AG09319 (cell line): ENCODE measurements at places on chromosomes 3 and 15.

- DNase-seq: no peak
These were observed 303.9 kb upstream of the ALCAM start for GRCh38 chr3:105062853-105063252.

DNA sequence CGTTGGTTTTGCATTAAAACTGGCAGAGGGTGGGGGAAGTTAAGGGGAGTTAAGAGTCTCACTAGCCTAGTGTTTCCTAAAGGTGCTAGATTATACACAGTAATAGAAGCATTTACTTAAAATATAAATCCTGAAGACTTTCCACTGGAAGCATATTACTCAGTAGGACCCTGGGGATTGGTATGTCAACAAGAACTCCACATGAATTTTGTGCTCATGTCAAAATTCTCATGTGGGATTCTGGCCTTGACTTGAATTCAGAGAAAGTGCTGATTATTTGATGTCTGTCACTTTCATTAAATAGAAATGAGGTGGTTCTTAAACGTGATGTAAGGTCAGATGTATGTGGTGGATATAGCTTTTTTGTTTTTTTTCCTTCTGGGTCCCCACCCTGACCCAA is 997.2 kb downstream of the TUSC7 start:
- no peak for DNase-seq

DNA sequence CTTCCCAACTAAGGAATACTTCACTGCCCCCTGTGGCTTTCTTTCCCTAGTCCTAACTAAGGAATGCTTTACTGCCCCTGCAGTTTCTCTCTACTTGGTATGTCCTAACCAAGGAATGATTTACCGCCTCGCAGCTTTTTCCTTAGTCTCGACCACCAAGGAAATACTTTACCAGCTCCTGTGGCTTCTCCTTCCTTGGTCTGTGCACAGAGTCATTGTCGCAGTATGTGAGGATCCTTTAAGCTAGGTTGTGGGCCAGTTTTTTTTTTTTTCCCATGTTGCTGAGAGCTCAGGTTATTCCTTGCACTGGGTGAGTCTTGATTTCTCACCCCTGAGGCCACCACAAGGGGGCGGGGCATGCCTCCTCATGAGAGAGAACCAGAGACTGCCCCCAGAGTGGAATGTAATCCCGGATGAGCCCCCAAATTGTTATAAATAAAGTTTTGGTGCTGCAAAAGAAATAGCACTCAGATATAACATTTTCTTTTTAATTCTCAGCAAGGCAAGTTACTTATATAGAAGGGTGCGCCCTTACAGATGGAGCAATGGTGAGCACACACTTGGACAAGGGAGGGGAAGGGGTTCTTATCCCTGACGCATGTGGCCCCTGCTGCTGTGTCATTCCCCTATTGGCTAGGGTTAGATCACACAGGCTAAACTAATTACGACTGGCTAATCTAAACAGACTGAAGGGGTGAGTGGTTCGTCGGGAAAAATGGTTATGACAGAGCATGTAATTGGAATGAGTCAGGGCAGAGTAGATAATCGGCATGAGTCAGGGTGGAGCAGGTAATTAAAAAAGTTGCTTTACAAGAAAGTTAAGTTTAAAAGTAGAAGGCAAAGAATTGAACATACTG is 27.0 kb downstream of the NDUFB4 start:
- peak; percentile 22 for DNase-seq

DNA sequence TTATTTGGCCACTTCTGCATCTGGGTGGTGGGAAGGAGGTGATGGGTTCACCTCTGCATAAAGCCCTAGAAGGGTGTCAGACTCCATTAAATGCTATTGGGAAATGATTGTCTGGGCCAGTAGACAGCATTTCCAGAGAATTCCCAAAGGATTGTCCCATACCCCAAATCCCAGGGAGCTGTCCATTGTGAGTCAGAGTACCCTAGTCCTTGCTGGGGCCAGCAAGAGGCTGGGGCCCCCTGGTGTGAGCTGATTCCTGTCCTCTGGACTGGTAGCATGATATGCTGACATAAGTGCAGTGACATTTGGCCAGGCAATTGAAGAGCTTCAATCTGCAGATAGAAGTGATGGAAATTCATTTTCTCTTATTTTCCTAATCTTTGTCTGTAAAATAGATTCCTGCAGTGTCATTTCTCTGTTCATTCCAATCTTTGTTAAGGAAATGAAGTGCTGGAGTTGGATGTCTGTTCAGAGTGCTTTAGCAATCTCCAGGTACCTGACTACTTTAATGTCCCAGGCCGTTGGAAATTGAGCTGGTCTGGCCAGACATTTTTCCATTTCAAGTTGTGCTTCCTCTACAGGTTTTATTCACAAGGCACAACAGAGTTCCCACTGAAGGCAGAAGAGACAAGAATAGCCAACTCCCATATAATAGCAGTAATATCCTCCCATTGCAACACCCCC is 91.2 kb downstream of the RPLP1 start:
- DNase-seq: no peak

DNA sequence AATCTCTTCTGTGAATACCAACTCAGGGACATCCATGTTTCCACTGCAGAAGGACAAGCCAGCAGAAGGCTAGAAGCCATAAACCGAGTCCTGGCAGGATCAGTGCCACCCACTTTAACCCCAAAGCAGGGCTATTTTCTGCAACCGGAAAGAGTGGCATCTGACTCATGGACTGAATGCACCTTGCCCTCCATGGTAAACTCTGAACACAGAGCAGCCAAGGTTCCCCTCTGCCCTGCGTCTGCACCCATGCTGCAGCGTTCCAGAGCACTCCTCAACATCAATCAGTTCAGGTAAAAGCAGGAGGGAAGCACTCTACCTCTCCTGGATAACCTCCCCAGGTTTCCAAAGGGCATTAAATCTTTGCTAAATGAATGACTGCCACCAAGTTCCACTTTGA is 801 bp upstream of the NGRN start:
- no peak for DNase-seq

DNA sequence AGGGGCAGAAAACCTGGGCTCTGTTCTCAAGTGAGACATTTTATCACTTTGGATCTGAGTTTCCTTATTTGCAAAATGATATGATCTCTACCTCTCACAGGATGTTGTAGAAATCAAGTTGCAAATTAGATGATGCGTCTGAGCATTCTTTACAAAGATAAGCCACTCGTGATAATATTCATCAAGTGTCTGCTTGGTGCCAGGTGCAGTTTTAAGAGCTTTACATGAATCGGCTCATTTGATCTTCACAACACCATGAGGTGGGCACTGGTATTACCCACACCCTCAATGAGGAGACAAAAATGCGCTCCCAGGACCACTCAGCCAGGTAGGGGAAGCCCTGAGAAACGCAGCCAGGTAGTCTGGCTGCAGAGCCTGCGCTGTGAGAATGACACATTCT is 59.1 kb upstream of the CA12 start:
- DNase-seq: no peak

DNA sequence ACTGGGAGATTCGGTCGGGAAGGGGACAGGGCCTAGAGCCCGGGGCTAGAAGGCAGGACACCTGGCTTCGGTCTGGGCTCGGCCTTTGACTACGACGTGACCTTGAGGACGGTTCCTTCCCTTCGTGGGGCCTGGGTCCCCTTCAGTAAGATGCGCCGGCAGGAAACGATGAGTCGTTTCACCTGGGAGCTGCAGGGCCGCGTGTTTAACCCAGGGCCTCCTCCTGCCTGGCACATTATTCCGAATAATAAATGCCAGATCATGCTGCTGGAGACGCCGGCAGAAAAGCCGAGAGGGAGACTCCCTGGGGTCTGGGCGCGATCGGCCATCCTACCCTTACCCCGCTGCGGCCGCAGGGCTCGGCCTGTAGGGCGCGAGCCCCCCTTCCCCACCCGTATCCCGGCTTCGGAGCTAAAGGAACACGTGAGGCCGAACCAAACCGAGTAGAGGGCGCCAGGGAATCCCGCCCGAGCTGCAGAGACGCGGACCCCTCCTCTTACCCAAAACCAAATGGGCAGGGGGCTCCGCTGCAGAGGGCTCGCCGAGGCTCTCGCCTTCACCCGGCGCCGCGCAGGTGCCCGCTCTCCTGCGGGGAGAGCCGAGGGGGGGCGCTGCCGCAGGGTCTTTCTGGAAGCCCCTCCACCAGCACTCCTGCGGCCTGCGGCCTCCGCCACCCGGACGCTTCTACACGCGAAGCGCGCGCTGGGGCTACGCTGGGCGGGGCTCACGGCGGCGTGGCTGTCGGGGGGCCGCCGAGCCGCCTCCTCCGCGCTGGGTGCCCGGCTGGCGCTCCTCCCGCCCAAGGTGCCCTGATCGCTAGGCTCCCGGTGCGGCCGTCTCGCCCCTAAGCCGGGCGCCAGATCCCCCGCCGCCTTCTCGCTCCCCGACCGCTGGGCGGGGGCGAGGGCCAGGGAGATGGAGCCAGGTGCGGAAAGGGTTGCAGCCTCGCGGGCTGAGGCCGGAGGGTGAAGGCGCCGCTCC is at the start of gene BDH1:
TSS of gene BDH1 (minus strand) at position 688 of the 981 bp plus-strand sequence. CDS start 9,525 bp downstream, outside the sequence.
- no peak for DNase-seq

- no peak for DNase-seq
These were observed 817.6 kb upstream of the CFAP20DC start for GRCh38 chr3:59867185-59868002.

DNA sequence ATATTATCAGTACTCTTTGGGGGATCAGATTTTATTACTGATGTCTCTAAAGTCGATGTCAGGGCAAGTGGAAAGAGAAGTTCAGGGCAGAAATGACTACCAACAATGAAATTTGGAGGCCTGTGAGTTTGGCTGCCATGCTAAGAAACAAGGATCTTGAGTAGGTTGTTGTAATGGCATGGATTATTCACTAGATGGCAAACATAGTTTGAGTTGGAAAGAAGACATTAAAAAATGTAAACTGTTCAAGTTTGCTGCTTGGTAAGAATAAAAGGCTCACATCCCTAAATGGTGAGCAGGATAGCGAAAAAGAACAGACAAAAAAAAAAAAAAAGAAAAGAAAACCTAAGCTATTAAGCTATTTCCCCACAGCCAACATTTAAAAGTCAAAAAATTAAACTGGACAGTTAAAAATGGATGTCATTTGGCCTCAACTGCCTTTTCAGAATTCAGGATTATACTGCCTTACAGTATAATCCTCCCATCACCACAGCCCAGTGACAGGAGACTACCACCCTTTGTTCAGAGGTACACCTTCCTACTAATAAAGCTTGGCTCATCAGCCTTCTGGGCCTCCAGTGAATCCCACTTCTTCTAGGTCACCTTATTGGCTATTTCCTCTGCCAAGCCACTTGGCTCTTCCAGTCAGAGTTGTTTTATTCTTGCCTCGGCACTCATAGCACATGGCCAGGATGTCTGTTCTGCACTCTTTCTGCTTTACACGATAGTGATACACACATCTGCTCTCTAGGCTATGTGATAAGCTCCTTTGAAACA is 163.7 kb downstream of the PLD1 start:
- DNase-seq: peak; percentile 42

GRCh38 chr3:63135367-63135766 is 142.7 kb upstream of the SYNPR start:
- DNase-seq: no peak

DNA sequence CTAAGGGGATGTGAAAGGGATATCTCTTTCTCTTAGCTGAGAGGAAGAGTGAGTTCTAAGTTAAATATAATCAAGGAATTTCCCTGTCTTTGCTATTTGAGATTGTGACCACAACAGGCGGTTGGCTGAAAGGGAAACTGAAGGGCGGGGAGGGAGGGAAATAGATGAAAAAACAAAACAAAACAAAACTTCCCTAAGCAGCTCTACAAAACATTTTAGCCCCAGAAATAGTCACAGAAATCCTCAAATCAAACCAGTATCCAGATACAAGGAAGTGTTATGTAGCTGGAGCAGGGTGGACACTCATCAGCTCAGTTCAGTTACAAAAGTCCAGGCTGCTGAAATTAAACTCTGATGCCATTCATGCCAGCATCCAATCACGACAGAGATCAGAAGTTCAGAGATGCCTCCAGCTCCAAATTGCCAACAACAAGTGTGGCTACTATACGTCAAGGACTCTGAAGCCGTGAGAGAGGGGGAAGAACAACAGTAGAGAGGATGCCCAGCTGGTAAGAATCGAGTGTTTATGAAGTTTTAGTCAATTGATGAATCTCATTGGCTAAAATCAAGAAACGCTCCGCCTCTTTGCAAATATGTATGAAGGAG is 319 bp upstream of the TP63 start:
- DNase-seq: no peak

DNA sequence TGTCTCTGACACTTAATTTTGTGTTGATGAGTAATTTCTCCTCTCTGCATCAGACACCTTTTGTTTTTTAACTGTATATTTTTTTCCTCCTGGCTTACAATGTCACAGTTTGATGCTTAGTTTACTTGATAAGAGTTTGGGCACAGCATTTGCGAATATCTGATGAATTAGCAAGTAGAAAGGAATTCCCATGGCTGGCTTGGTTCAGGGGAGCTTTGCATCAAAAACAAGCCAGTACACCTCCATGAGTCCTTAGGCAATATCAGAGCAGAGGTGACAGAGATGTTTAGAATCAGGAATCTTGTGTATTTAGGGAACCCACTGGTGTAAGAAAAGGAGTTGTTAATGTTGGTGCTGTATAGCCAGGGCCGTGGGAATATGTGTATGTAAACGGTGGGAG is 9.3 kb downstream of the ARHGEF26 start:
- no peak for DNase-seq
